ENCODE measurements at places on chromosomes 6 and 20.
A peak's percentile ranks its signal among the peaks of the same experiment; 100 is the strongest.

GRCh38 chr6:163732479-163732878 is 318.0 kb downstream of the QKI start:
- no peak for DNase-seq

GRCh38 chr6:133937909-133938308 is 15.1 kb upstream of the TBPL1 start:
- no peak for DNase-seq

DNA sequence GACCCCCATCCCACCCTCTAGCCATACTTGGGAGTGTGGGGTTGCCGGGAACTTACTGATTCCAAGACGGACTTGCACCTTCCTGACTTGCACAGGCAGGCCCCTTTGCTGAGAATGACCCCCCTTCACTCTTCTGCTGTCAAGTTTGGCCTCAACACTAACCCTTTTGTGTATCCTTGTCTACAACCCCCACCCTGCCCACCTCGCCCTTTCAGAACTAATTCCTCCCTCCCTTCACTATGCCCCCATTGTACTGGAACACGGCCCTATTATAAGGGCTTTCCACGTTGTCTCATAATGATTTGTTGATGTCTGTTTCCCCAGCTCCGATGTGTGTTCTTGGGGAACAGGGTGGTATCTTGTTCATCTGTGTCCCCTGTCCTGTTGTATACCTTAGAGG is 4.4 kb upstream of the NEDD9 start:
- no peak for DNase-seq

DNA sequence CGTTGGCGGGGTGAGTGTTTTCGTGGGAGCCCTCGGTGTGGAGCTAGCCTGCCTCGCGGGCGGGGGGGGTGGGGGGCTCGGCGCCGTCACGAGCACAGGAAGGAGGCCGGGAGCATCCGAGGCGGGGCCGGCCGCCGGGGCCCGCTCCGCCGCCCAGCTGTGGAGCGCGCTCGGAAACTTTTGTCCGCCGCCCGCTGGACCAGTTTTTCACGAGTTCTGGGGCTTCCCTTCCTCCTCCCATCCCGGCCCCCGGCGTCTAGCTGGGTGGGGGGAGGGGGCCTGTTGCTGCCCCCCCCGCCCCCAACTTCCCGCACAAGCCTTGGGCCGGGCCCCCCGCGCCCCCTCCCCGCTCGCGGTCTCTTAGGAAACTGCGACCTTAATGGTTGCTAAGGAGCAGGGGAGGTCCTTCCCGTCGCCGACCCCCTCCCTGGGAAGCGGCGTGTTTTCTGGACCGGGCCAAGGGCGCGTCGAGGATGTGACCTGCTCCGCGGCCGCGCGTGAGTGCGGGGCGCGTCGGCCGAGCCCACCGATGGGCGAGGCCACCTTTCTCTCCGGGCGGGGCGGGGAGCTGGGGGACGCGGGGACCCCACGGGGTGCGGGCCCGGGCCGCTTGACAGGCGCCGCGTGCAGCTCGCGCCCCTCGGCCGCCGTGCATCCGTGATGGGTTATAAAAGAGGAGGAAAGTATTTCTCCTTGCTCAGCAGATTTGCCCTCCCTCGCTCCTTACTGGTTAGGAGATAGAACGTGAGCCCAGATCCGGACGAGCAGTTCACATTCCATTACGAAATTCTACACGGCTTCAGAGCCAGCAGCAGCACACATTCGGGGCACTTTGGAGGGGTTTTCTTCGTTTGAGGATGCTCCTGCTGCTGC is 1.4 kb downstream of the RREB1 start:
- DNase-seq = peak; percentile 35

DNA sequence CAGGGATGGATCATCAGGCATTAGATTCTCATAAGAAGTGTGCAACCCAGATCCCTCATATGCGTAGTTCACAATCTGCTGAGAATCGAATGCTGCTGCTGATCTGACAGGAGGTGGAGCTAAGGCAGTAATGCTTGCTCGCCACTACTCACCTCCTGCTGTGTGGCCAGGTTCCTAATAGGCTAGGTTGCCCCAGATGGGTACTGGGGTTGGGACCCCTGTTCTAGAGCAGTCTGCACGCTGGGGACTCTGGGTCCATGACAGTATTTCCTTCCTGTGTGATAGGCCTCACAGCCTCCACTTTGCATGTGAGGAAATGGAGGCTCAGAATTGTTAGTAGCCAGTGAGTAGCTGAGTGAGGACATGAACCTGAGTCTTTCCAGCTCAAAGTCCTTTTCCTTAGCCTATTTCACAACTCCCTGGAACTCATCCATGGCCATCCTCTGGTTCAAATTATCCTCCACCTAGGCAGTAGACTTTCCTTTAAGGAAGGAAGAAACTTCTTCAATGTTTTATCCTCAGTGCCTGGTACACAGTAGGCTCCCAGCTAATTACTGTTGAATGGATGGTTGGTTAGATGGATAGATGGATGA is 117.2 kb downstream of the SYCP2 start:
- DNase-seq = no peak

- DNase-seq = no peak
Measured at GRCh38 chr20:13464702-13465101, 174.0 kb downstream of the TASP1 start.

- no peak for DNase-seq
Measured at GRCh38 chr6:158621694-158622544, 22.6 kb downstream of the DYNLT1 start.

Data from AG09309 (cell line).